ENCODE measurements at places on chromosomes 7 and 10. TPM values are rescaled to one million over a fixed set of nuclear protein-coding genes. Genes with fewer than 3 reads are reported as not detected.

- no peak for DNase-seq
Measured at GRCh38 chr10:50312464-50313437, 61.4 kb upstream of the ASAH2 start.

SLC26A4 gene
- polyA plus RNA-seq, result 0.37 TPM

DNA sequence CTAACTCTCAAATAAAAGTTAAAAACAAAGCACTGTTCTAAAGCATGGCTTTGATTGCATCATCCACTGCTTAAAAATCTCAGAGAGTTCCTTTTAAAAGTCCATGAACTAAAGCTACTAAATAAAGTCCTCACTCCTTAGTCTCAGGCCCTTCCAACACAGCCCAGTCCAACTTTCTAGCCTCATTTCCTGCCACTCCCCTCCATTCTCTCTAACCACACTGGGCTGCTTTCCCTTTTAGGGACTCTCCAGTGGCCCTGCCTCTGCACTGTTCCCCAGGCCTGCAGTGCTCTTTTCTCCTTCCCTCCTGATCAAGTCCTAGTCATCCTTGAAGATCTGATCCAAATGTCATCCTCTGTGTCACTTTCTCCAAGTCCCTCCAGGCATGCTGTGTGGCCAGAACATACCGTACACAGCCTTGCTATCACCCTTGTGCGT lies 56.9 kb upstream of the PPP1R3C start:
- DNase-seq, result no peak

SKIDA1 gene
- polyA plus RNA-seq, result 0.61 TPM

FAM171A1 gene
- polyA plus RNA-seq, result 19.7 TPM

- DNase-seq, result no peak
Measured at GRCh38 chr10:118523775-118524174, 71.7 kb downstream of the PRLHR start.

CYP2C19 gene
- polyA plus RNA-seq, result 0.06 TPM

- no peak for DNase-seq
Measured at GRCh38 chr10:75617485-75618155, 186.2 kb downstream of the LRMDA start.

DNA sequence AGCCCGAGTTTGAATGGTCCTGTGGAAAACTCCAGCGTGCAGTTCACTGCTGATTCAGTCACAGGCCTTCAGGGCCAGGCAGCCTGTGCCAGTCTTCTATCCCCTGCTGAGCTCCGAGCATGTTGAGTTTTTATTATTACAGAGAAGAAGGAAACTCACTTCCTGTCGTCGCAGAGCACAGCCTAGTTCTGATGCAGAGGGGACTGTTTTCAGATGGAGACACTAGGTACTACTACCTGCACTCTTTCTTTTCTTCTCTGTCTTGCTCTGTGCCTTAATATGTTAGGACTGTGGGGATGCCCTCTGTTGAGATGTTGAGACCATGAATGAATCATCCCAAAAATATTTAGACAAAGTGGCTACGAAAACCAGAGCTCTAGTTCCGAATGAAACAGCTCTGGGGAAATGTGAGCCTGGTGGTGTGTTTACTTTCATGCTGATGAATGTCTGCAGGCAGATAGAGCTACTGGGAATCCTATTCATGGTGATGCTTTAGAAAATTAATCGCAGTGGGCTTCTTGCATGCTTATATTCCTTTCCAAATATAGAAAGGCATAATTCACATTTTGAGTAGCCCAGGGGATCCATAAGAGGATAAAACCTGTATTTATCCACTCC lies 29.6 kb downstream of the CASP7 start:
- no peak for DNase-seq

DNA sequence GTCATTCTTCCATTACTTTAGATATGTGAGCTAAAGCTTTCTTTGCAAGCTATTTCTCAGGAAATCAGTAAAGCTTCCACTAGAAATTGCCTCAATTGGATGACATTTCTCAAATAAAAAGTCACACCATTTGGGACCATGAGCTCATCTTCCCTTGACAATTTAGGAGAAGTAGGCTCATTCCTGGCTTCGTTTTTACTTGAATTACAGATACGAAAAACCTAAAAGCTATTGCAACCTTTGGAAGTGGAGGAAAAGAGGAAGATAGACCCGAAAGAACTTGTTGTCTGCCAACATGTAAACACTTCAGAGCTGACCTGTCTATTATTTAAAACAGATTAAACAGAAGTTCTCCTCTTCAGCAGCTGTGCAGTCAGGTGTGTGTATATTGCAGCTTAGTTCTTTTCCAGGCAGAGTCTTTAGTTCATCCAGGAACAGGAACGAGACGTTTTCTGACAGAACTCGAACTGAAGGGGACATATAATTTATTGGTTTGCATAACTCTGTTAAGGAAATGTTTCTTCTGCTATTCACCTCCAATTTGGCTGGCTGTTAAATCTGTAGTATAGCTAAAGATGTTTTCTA lies 43.1 kb upstream of the ST8SIA6 start:
- no peak for DNase-seq

CYP3A4 gene
- 0.79 TPM for polyA plus RNA-seq

- DNase-seq, result no peak
Measured at GRCh38 chr7:137342265-137342664, 1.3 kb downstream of the PTN start.

TBC1D12 gene
- polyA plus RNA-seq, result 8.6 TPM

DNA sequence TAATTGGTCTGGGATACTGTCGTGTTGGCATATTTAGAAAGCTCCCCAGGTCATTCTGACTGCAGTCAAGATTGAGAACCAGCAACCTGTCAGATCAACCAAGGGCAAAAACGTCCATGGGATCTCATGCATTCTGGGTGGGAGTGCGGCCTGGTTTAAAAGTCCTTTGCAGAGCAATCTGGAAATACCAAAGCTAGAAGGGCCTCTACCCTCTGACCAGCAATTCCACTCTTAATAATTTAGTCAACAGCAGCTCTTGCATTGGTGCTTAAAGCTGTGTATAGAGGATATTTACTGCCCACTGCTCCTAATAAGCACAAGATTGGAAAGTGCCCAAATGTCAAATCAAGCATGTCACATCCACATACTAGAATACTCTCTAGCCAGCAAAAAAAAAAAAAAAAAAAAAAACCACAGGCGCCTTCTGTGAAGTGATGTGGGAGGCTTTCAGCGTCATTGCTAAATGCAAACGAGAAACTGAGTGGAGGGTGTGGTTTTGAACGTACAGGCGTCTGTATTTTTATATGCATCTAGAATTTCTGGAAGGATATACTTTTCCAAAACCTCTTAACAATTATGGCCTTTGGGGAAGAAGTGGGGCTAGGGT lies 44.8 kb upstream of the HSPA12A start:
- no peak for DNase-seq

GRCh38 chr7:11831736-11832495 lies at the start of gene THSD7A:
TSS of gene THSD7A (minus strand) at chr7:11832198. CDS start at chr7:11831946, 252 bp downstream.
- no peak for DNase-seq

NET1 gene
- polyA plus RNA-seq, result 54.0 TPM

MMP21 gene
- polyA plus RNA-seq, result not detected

DNA sequence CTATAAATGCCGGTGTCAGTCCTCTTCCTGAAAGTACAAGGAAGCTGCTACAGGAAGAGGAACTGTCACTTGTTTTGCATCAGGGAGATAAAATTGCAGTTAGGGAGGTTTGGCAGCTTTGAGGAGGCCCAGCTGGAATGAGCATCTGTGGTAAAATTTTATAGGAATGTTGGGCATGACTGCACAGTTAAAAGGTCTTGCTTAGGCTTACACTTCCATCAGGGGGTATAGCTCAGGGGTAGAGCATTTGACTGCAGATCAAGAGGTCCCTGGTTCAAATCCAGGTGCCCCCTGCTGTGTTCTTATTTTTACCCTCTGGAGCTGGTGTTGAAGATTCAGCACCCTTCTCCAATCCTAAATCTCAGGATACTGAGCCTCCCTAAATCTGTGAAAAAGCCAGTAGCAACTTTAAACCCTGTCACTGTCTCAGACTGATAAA lies 65.9 kb downstream of the ZNF467 start:
- DNase-seq, result no peak

CC2D2B gene
- polyA plus RNA-seq, result 0.75 TPM

DNA sequence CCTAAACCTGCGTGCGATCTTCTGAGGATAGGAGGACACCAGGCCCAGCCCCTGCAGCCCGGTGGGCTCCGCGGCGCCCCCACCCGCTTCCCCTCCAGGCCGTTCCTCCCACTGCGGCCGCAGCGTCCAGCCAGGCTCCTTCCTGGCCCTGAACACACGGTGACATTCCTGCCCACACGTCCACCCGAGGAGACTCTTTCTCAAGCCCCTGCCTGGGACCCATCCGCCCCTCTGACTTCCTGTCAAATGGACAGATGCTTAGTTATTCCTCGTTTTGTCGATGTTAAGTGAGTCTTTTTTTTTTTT lies 32.4 kb upstream of the RNF32 start:
- no peak for DNase-seq

LBX1 gene
- polyA plus RNA-seq, result not detected

PDE1C gene
- polyA plus RNA-seq, result 15.9 TPM

- no peak for DNase-seq
Measured at GRCh38 chr10:109698882-109699664, 224.2 kb downstream of the XPNPEP1 start.

DNA sequence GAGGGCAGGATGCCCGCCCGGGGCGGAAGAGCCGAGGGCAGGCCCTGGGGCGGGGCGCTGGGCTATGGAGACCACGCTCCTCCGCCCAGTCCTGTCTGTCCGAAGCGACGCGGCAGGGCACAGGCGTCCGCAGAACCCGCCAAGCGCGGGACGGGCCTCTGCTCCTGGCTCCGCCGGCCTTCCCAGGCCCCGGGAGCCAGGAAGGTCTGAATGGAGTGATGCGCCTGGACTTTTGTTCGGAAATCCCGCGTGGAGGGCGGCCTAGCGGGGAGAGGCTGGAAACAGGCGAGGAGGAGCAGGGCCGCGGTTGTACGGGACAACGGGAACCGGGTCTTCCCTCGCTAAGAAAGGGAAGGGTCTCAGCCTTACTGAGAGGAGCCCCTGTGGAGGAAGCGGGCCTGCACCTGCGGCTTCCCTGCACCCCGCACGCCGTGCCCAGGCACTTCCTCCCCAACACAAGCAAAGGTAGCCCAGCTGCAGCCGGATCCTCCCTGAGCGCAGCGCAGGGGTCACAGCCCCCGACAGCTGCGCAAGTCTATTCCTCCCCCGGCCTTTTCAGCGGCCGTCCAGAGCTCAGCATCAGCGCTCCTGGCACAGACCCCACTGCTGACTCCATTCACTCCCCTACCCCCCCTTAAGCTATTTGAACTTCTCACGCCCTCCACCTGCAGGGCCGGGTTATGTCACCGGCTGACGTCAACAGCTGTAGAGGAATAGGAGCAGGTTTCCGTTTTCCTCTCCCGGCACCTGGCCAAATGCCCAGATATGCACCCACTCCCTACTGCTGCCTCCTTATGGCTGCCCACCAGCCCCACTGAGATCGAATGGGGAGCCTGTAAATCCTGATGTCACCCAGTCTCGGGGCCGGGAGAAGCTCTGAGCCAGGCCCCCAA lies 143.2 kb upstream of the RET start:
- peak; percentile 41 for DNase-seq

GRCh38 chr7:82109288-82109687 lies 334.3 kb downstream of the CACNA2D1 start:
- no peak for DNase-seq

LRRN3 gene
- polyA plus RNA-seq, result 2.2 TPM

SEMA3D gene
- polyA plus RNA-seq, result 3.8 TPM

ZNF425 gene
- polyA plus RNA-seq, result 2.7 TPM

DNA sequence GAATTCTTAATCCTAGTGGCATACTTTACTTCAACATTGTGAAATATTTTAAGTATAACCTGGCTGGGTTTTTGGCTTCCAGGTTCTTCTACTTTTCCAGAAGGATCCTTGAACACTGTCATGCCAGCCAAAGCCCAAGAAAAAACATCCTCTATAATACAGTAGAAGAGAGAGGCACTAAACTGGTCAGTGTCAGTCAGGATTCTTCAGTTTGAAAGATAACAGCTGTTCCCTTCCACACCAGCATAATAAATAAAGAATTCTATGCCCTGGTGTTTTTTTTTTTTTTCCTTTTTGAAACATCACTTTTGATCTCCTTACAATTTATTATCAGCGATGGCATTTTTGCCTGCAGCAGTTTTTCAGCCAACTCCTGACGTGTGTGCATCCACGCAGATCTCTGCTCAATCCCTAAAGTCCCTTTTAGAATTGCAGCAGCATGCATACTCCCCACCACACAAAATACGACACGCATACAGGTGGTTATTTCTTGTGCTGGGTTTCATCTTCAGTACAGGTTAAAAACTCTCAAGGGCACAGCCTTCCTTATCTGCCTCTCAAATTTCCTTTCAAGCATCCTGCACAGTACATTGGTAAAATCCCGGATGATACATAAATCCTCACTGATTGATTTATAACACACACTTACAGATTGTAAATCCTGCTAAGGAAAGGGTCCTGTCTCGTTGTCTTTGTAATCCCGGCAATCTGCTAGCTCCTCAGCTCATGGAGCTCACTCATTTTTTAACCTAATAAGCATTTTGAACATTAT lies 100.2 kb downstream of the TPK1 start:
- DNase-seq, result no peak

NEUROG3 gene
- polyA plus RNA-seq, result not detected

DNA sequence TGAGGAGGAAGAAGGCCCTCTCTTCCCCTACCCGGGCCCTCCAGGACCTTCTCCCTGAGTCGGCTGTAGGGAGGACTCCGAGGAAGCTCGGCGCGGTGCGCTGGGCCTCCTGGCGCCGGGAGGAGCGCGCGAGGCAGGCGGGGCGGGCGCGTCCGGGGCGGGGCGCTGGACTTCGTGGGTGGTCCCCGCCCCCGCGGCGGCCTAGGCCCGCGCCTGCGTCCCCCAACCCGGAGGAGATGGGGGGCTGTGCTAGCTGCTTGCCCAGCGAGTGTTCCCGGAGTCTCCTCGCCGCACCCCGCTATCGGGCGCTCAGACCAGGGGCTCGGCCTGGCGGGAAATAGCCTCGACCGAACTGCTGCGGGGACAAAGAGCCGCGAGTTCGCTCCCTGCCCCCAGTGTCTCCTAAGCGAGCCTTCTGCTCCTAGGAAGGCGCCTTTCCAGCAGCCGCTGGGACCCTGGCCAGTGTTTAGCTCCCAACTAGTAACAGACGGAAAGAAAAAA lies 19.2 kb upstream of the SMO start:
- DNase-seq, result no peak

GRCh38 chr7:158645842-158646241 lies 58.2 kb upstream of the PTPRN2 start:
- DNase-seq, result no peak

TLX1 gene
- polyA plus RNA-seq, result not detected

- no peak for DNase-seq
Measured at GRCh38 chr7:92765725-92766124, 70.6 kb downstream of the CDK6 start.

CALD1 gene
- polyA plus RNA-seq, result 1,279 TPM

DNA sequence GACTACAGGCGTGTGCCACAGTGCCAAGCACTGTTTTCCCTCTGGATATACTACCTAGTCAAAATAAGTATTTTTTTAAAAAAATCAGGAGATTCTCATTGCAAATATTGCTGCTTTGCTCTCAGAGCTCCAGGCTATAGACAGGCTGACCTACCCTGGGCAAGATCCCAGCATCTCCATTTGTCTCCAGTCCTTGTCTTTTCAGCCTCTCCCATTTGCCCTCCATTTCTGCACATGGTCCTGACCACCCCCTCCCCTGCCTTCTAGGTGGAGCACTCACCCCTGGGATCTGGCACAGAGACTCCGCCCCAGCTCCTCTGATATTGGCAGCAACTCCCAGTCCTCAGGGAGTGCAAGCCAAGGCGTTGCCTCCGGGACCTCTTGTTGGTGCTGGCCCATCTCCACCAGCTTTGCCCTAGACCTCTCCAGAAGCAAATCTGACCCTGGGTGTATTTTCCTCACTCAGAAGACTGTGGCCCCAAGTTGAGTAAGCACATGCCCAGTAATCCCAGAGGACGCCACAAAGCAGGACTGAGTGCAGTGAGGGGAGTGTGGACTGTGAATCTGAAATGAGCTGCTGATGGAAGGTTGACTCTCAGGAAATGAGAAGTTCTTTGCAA lies 120.6 kb downstream of the MTPAP start:
- no peak for DNase-seq

SPOCK2 gene
- polyA plus RNA-seq, result 10.1 TPM

- no peak for DNase-seq
Measured at GRCh38 chr7:35022725-35023124, 14.6 kb downstream of the DPY19L1 start.
